ENCODE measurements at places on chromosomes 7 and 10.

GRCh38 chr10:32190890-32191491 lies 134.8 kb upstream of the KIF5B start:
- no peak for DNase-seq

- no peak for DNase-seq
Measured at GRCh38 chr10:63595072-63595471, 73.9 kb downstream of the REEP3 start.

- DNase-seq, result no peak
Measured at GRCh38 chr7:47600199-47601118, 18.5 kb upstream of the TNS3 start.

DNA sequence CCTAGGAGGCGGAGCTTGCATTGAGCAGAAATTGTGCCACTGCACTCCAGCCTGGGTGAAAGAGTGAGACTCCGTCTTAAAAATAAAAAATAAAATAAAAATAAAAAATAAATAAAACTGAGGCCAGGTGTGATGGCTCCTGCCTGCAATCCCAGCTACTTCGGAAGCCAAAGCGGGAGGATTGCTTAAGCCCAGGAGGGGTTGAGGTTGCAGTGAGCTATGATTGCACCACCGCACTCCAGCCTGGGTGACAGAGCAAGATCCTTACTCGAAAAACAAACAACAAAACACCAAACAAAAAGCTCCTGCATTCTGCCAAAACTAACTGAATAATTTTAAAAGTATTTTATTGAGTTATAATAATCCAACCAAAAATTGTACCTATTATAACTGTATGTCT lies 36.2 kb downstream of the AGAP4 start:
- no peak for DNase-seq

DNA sequence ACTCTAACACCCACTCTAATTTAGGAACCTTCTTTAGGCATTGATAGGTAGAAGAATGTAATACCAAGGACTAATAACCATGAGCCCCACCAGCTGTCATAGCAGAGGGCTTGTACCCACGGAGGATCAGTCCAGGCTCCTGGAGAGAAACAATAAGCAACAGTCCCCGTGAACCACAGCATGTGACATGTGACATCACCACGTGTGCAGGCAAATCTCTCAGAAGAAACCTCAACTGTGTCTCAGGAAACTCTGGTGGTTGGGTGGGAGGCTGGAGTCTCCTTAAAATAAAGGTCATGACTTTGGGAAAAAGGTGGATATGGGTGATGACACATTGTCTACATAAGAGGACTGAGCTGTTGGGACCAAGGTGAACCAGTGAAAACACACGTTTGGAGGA lies 653.9 kb upstream of the FOXK1 start:
- no peak for DNase-seq

DNA sequence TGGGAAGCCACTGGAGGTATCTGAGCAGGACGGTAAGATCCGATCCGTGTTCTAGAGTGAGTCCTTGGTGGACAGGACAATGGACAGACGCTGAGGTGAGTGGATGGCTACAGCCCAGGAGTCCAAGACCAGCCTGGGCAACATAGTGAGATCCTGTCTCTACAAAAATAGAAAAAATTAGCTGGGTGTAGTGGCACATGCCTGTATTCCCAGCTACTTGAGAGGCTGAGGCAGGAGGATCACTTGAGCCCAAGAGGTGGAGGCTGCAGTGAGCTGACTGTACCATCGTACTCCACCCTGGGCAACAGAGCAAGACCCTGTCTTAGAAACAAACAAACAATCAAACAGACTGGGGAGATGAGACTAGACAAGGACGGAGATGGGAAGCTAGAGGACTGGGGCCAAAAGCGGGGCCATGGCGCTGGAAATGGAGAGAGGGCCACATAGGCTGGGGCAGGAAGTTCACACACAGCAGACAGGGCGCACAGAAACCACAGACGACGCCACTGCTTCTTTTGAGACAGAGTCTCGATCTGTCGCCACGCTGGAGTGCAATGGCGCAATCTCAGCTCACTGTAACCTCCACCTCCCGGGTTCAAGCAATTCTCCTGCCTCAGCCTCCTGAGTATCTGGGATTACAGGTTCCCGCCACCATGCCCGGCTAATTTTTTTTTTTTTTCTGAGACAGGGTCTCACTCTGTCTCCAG lies 24.7 kb downstream of the DAGLB start:
- DNase-seq, result no peak

All from stimulated activated CD4-positive, alpha-beta T cell treated with anti-CD3 and anti-CD28 coated beads, Interleukin-15, amount 100 ng/mL, for 24 hours (primary cell).